Skeletal muscle tissue (tissue), 5 donors: ENCODE measurements at places on chromosomes 7 and 10. TPM values are rescaled to one million over a fixed set of nuclear protein-coding genes. Genes with fewer than 3 reads are reported as not detected.

Gene CFAP69
- total RNA-seq: 2.6 TPM

Gene HIBADH
- total RNA-seq: 39.1 TPM

Gene EXOSC1
- total RNA-seq: 27.1 TPM

Gene GPR26
- total RNA-seq: not detected

Gene ADARB2
- under 0.01 TPM for total RNA-seq

Gene TAS2R5
- 0.52 TPM for total RNA-seq

Gene OIT3
- 10.4 TPM for total RNA-seq

Gene RAB11FIP2
- 17.7 TPM for total RNA-seq

Gene SUGCT
- total RNA-seq: 12.0 TPM

Gene TMEM106B
- total RNA-seq: 13.6 TPM

Gene SGCE
- 184 TPM for total RNA-seq

Gene CALCR
- 5.2 TPM for total RNA-seq

Gene TACC2
- 37.6 TPM for total RNA-seq

Gene MYO1G
- total RNA-seq: 1.6 TPM

Gene ANKRD61
- total RNA-seq: not detected

Gene UCMA
- 1.6 TPM for total RNA-seq

Gene SPDYE6
- total RNA-seq: not detected

Gene SLK
- 30.3 TPM for total RNA-seq

Gene TRPV6
- not detected for total RNA-seq

Gene PRSS2
- not detected for total RNA-seq

Gene COA1
- 57.9 TPM for total RNA-seq

Gene BLNK
- total RNA-seq: 1.6 TPM

Gene OR2A5
- not detected for total RNA-seq

Gene SLC16A9
- total RNA-seq: 3.1 TPM
